ENCODE measurements at places on chromosomes 2 and 18.

GRCh38 chr18:10851824-10852319 is 297.5 kb downstream of the PIEZO2 start:
- peak; percentile 11 for DNase-seq

GRCh38 chr2:105866216-105867185 is 121.8 kb downstream of the NCK2 start:
- no peak for DNase-seq

DNA sequence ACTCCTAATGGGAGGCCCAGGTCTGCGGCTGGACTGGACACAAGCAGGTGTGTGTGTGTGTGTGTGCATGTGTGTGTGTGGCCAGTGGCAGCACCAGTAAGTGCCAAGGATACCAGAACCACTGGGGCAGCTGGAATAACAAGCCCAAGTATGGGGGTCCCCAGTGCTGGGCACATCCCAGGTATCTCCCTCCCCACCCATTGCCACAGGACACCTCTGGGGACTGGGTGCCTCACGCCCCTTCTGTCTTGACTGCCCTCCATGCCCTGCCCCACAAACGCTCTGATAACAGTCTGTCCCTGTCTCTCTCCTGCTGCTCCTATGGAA is 9.0 kb downstream of the SPEG start:
- DNase-seq = no peak

DNA sequence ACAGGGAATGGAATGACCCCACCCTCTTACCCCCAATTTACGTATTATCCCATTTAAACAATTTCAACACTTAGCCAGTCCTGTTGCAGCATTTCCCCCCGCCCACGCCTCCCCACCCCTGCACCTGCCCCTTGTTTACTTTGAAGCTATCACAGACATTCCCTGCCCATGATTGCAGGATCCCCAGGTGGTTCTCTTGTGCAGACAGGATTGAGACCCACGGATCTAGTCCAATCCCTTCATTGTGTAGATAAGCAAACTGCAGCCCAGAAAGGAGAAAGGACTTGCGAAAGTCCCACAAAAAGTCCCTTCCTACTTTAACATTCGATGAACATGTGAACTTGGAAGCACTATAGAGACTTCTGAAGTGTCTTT is 38.9 kb downstream of the TMEM17 start:
- DNase-seq = no peak

GRCh38 chr2:30351949-30352348 is 95.1 kb upstream of the LCLAT1 start:
- no peak for DNase-seq

- no peak for DNase-seq
These were observed 314.3 kb upstream of the POU3F3 start for GRCh38 chr2:104539649-104540048.

- no peak for DNase-seq
These were observed 654.9 kb upstream of the CNTNAP5 start for GRCh38 chr2:123370186-123370585.

All from naive B cell (primary cell).